NCI-H187 (cell line): ENCODE measurements at places on chromosomes 5 and 9.

DNA sequence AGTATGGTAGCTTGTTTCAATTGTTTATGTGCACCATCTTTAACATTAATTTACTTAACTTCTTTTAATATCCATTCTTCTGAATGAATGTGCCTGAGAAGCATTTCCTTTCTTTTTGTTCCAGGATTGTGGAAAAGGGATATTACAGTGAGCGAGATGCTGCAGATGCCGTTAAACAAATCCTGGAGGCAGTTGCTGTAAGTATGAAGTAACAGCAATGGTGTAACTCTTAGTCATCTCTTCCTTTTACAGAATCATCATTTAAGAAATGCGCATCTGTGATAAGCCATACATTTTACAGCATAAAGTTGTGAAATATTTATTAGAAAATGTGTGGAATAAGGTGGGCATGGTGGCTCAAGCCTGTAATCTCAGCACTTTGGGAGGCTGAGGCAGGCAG is 117.7 kb downstream of the STARD4 start:
- DNase-seq = no peak

DNA sequence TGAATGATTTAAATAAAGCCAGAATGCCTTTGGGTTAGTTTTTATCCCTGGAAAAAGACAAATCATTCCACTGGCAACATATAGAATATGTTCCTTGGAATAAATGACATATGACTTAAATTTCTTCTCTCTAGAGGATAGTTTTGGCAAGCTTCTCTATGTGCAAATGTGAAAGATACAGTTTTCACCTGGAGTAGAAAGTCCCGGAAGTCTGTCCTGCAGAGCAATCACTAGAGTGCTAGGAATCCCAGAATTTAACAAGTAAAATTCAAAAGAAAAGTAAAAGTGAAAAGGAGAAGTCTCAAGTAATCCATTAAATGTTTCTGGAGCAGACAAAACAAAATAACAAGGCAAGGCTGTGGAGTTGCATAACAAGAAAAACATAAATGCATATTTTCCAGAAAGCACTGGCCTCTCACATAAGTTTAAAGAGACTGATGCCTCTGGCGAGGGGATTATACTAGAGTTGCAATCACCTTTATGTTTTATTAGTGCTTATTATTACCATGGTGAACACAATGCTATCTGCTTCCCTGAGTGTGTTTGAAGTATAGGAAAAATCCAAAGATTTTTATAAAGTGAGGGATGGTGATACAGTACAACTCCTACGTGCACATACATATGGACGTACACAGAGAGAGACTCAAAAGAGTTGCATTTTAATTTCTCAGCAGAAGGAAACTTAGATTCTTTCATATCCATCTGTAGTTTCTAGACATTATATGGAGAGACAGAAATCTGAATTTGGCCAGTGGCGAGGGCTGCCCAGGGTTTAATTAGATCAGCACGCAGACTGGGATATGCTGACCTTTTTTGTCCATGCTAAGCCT is 188.3 kb upstream of the ANKRD55 start:
- no peak for DNase-seq

DNA sequence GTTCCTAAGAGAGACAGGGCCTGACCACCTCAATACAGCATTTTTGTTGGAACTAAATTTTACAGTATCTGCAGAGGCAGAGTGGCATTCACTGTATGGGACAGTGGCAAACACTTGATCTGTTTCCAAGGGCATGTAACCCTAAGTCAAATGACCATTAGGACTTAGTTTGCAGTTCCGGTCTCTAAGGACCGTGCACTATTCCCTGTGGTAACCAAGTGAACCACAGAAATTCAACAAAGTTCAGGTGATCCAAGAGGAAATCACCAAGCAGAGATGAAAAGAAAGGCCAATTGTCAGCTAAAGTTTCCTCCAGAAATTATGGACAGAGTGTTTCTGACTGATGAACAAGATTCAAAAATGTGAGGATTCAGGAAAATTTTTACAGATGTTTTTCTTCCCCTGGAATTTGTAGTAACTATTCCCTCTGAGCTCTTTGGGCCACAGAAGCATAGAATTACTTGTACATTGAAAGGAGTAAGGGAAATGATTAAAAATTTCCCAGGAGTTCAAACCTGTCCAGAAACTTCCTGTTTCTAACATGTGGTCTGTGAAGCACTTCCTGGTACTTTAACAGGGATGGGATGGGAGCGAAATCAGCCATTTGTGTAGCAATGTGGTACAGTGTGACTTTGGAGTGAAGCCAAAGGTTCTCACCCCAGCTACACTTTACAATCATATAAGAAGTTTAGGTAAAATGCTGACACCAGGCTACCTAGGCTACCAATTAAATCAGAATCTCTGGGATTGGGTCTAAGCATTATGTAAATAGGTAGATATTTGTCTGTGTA is 266.1 kb upstream of the MAP3K1 start:
- no peak for DNase-seq

GRCh38 chr9:136962701-136963248 is 10.7 kb downstream of the LCN12 start:
- DNase-seq = no peak

DNA sequence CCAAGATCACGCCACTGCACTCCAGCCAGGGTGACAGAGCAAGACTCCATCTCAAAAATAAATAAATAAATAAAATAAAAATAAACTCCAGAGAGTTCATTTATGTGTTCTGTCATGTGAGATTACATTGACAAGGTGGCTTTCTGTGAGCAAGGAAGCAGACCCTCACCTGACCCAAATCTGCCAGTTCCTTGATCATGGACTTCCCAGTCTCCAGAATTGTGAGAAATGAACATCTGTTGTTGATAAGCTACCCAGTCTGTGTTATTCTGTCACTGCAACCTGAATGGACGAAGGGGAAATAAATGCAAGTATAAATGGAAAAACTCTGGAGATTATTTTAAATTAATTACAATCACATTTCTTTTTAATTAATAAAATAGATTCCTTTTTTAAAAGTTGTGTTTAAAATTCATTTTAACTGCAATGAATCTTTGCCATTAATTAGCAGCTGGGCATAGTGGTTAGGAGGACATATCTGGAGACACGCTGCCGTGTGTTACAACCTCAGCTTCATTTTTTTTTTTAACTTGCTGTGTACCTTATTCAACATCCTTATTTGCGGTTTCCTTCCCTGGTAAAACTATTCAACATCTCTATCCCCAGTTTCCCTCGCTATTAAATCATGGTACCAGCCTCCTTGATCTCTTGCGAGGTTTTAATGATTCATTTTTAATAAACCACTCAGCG is 376.4 kb downstream of the CHSY3 start:
- no peak for DNase-seq
